ENCODE measurements at places on chromosomes 3 and 15.
A peak's percentile ranks its signal among the peaks of the same experiment; 100 is the strongest.

GRCh38 chr3:98885851-98886250 is 15.6 kb downstream of the DCBLD2 start:
- peak; percentile 67 for DNase-seq

DNA sequence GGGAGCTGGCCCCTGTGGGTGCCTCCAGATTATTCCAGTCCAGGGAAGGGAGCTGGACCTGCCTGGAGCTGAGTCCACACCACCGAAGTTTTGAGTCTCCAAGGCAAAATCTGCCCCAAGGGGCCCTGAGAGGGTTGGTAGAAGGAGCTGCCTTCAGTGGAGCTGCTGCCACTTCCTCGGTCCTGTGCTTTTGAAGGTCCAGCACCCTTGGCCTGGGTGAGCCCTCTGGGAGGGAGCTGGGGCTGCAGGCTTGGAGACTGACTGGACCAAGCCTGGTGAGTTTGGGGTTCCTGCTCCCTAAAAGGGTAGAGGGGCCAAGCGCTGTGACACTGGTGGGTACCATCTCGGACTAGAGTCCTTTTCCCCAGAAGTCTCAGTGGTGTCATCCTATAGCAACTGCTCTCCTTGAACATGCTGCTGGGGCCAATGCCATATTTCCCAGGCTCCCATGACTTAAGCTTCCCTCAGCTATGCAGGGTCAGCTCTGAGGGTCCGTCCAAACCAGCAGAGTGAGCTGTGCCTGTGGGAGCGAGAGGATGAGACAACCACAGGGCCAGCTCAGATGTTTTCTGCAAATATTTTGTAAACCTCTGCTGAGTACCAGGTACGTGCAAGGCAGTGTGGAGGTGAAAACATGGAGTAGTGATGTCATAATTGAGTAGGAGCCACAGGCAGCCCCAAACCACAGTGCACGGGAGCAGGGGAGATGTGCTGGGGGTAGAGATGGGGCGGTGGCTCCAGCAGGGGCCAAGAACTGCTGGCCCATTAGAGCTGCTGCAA is 96.0 kb downstream of the ABHD5 start:
- no peak for DNase-seq

- DNase-seq: no peak
Measured at GRCh38 chr15:37261685-37262084, 161.3 kb upstream of the MEIS2 start.

DNA sequence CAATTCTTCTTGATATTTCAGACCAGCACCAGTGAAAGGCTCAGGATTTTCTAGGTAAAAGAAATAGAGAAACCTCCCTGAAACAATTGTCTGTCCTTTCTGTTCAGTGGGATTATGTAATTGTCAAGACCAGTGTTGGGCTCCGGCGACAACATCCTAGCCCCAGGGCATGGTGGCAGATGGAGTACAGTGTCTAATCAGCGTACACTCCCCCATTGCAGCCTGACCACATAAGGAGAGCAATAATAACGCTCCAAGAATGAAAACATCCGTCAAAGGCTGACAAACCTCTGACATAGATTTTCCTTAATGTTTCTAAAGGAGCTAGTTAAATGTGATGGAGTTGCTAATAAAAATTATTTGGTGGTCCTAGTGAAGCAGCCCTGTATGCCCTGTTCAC is 144.6 kb downstream of the EBLN2 start:
- no peak for DNase-seq

- DNase-seq: no peak
Measured at GRCh38 chr3:53589201-53589600, 94.8 kb downstream of the CACNA1D start.

- no peak for DNase-seq
Measured at GRCh38 chr3:73292220-73292619, 230.8 kb downstream of the EBLN2 start.

DNA sequence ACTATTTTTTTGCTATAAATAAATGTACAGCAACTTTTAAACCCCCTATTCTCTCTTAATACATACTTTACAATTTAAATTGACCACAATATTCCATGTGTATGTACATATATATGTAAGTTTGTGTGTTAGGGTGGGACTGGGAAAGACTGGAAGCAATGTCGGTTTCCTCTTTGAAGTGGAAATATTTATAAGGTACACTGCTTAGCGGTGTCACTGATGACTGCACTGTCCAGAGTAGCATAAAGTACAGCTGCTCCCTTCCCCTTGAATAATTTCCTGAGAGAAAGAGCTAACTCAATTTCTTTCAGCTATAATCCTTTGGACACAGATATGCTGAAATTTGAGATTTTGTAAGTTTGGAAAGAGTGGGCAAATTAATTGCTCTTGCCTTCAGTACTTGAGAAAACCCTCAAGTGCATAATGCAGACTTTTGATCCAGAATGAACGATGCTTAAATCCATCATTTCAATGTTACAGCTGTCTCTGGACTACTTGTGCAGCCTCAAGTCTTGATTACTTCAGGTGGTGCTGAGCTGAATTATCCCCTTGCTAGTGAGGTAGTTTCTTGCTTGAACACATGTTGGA is 267.0 kb upstream of the CFAP20DC start:
- DNase-seq: no peak

- DNase-seq: peak; percentile 87
Measured at GRCh38 chr3:134312873-134313846, 61.1 kb downstream of the AMOTL2 start.

GRCh38 chr15:39946862-39947261 is 12.9 kb downstream of the EIF2AK4 start:
- no peak for DNase-seq

DNA sequence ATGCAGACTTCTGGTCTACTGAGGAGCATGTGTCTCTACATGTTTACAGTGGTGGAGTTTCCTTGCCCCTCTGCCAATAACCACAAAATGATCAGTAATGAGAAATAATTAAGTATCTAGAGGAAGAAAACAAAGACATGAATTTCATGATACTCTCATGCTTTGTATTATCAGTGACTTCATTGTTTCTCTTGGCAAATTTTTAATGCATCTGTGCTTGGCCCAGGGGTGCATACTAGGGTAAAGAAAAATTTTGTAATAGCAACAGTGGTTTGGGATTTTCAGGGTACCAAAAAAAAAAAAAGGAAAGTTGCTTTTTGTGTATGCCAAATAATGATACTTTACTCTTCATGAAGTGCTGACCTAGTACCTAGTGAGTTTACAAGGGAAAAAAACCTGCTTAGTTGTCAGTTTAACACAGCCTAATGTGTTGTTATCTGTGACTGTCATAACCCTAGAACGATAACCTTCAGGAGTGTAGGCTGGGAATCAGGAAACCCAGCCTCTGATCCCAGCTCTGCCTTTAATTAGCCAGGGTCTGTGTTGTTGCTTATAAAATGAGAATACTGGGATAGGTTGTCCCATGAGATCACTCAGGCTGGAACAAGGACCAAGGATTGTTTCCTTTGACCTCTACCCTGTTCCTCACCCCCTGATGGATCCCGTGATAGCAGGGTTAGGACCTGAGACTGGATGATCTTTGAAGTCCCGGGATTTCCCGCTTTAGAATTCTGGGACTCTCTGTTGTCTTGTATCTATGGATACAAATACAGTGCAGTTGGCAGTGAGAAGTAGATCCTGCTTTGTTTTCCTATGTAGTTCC is 117.5 kb downstream of the CMSS1 start:
- peak; percentile 58 for DNase-seq

GRCh38 chr15:62561571-62561970 is 396.5 kb upstream of the C2CD4B start:
- no peak for DNase-seq

DNA sequence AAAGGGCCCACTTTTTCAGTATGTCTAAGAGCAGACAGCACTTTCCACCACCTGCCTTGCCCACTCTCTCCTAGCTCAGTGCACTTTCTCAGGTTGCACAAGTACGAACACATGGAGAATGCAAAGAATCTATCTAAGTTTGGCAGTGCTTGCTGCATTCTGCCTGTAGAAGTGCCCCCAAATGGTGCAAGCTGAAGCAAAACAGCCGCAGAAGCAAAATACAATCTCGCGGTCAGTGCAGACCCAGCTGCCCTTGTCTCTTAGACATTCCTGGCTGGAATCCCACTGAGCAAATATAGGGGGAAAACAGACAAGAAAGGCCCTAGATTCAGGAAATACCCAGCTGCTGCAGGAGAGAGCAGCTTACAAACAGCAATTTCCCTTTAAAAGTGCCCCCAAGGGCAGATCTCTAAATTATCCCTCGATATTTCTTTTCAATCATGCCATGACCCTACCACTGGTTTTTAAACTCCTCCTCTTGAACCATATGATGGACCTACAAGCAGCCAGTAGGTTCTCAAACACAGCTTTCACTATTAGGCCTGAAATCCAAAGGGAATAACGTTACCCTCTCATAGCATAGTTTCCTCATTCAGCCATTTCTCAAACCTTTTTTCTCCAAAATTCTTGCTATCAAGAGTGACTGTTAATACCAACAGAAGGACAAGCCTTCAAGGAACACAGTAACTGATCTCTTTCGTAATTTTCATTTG is 67.0 kb downstream of the TNIK start:
- DNase-seq: peak; percentile 94

DNA sequence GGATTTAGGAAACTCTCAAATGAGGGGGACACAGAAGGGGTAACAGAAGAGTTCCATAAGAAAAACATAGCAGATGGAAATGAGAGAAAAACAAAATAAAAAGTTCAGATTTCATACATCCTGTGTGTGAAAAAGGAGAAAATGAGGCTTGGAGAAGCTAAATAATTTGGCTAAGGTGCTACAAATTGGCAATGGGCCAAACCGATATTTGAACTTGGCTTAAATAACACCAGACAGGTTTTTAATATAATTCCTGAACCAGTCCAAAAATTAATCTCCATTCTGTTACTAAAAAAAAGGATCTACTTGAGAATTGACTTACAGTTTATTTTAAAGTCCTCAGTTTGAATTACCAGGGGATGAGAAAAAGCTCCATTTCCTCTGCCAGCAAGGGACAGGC is 342.9 kb upstream of the DPH6 start:
- DNase-seq: no peak

- peak; percentile 72 for DNase-seq
Measured at GRCh38 chr3:159733194-159733860, 255.3 kb upstream of the IL12A start.

DNA sequence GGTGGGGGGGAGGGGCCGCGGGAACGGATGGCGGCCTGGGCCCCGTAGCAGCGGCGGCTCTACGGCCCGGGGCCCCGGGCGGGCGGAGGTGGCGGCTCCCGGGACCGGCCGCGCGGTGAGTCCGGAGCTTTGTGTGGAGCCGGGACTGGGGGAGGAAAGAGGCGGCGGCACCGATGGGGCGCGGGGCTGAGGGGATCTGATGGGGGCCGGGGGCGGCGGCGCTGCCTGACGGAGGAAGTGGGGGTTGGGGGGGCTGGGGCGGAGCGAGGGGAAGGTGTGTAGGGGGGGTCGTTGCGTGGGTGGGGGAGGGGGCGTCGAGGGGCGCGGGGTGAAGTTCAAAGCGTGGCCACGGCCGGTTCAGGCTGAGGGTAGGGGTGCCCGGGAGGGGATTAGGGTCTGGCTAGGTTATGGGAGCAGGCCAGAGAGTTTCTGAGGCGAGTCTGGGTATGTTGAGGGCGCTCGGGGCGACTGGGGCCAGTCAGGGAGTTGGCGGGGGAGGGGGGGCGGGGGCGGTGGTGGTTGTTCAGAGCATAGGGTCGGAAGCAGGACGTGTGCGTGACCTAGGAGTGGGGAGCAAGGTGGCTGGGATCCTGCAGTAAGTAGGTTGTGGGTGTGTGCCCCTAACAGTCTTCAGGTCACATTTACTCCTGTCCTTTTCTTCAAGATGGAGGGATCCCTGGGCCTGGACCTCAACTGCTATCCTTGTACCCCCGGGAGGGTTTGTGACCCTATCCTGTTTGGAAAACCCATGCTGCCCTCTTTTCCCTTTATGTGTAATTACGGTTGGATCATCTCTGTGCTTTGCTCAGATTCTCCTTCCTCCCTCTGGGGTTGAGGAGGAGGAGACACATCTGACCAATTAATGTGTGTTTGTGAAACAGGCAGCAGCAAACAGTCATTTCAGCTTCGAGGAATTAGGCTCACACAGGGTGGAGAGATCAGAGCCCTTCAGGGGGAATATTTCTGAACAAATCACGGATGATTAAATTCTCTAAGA is 644 bp downstream of the ZNF609 start:
- DNase-seq: peak; percentile 86

Measured in choroid plexus epithelial cell (primary cell).